ENCODE measurements at places on chromosomes 3 and 15.

GRCh38 chr15:101602801-101603200, 49.4 kb downstream of the TM2D3 start:
- DNase-seq: no peak

DNA sequence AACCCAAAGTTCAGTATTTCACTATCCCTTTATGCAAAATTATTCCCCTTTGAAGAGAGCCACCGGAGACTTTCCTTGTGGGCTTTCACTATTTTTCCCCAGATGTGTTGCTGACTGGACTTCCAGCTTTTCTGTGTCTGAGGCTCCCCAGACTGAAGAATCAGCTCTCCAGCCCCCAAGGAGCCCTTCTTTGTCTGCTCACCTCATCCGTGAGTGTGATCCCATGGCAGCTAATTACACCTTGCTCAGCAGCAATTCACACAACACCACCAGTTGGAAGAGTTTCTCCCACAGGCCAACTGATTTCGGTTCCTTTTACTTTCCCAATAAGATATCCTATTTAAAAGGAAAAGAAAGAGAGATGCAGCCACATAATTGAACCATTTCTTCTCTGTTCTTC, 249.5 kb upstream of the TRIM42 start:
- no peak for DNase-seq

DNA sequence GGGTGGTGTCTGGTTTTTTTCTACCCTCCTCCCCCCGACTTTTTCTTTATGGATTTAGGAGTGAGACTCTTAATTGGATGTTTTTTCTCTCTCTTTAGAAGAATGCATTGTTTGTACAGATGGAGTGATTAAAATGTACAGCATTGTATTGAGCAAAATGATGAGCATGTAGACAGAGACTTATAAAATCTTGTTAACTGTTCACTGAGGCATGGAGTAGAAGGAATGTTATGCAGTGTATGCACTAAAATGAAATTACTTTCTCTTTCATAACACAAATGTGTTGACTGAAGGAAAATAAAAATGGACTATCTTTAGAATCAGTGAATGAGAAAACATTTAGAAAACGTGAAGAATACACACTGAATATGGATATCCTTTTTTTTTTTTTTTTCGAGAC, 39.8 kb downstream of the ZFAND6 start:
- no peak for DNase-seq

- no peak for DNase-seq
Measured at GRCh38 chr3:151322511-151322910, 5.9 kb upstream of the GPR87 start.

GRCh38 chr3:49593041-49593440, 38.8 kb downstream of the BSN start:
- no peak for DNase-seq

DNA sequence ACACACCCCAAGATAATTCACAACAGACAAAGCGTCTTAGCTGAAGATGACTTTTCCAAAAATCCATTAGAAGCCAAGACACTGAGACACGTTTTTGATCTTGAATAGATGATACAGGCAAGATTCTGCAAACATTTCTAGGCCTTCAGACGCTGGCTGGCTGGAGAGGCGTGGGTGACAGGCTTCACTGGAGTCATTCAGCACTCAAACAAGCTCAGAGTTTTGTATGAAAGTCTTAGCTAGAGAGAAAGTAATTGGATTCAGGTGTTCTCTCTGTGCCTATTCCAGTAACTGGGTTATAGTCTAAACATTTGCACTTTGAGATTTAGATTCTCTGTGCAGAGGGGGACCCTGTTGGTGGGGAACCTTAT, 147.7 kb upstream of the BHLHE40 start:
- no peak for DNase-seq

Data from fibroblast of the aortic adventitia (primary cell).